ENCODE measurements at places on chromosomes 6 and 20.

DNA sequence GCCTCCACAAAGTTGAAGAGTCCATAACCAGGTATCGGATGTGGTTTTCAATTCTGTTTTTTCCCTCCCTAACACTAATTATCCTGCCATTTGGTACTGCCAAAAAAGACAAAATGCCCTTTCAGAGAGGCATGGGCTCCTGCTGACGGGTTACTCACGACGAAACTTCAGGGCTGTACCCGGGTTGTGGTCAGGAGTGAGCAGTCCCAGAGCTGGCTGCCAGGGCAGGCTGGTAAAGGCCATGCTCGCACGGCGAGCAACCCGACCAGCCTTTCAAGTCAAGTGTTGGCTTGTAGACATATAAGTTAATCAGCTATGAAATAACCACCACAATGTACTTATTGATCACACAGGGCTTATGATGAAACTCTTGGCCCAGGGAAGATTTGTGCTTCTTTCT lies 152.5 kb downstream of the FOXC1 start:
- no peak for DNase-seq

DNA sequence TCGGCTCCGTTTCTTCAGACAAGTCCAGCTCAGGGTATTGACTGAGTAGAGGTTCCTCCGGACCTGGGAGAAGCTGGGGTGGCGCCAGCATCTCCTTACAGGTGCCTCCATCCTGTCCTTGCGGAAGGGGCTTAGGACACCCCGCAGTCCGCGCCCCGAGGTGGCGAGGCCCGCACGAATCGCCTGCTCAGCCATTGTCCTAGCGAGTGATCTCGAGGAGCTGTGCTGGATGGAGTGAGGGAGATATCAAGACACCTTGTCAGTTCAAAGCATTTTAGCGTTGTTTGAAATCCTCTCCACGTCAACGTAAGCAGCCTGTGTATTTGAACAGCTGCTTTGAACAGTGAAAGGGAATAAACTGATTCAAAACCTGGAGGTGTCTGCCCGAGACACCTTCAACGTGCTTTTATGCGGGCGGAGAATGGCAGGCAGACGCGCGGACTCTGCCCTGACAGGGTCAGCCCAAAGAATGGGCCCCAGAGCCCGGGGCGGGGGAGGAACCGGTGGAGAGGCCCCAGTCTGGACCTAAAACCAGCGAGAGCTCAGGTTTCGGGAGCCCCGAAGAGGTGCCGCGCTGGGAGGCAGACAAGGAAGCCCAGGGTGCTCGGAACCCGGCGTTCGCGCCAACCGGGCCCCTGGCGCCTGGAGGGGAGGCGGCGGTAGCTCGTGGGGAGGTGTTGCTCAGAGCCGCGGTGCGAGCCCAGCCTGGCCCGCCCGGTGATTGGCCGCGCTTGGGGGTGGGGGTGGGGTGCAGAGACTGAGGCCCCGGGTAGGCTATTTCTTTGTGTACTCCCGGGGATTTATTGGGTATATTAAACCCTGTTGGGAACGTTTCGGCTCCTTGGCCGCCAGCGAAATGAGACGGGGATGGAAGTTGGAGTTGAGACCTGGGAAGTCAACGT lies 3.1 kb upstream of the POU3F2 start:
- DNase-seq: no peak

DNA sequence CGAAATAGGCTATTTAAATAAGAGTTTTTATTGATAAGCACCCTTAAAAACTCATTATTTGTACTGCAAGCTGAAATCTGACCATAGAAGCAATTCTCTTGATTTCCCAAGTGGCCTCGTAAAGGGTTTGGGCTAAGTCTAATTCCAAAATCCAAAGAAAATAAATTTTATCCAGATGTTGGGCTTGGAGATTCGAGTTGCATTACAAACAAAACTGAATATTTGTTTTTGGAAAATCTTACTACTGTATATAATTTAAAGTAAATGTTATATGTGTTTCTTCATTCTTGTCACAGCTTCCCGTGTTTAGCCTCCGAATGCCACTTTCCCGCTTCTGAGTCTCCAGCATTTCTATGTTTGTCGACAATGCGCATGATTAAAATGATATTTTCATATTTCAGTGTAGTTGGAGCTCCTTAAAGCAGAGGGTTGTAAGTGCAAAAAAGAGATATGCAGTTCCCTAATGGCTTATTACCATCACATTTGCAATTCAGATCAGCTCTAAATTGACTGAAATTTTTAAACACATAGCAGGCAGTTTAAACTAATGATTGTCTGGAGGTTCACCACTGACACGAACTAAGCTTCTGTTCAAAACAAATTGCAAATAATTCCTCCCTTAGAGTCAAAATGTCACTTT lies 47.0 kb downstream of the PRL start:
- DNase-seq: no peak

DNA sequence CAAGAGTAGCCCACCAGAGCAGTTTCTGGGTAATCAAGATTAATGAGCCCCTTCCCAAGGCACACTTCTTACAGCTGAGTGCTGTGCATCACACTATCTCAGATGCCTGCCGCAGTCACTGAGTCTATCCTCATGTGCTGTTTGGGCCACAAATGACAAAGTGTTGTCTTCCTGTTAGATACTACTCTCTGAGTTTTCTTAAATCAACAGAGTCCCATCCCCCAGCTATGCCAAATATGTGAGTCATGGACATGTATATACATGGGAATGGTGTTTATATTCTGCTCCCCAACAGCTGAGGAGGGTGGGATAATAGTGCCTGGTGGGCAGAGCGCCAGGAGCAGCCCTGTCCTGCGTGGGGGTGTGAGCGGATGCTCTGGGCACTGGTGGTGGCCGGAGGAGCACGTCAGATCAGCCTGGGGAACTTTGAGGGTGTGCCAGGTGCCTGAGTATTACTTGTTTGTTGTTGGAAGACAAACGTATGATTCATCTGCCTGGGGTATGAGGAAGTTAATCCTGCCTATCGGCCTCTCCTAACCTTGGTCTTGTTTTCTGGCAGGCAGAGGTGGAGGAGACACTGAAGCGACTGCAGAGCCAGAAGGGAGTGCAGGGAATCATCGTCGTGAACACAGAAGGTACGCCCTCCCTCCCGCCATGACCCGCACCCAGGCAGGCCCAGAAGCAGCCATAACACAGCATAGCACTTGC lies 9.6 kb downstream of the DYNLRB1 start:
- DNase-seq: no peak
